ENCODE measurements at places on chromosomes 2 and 18.

DNA sequence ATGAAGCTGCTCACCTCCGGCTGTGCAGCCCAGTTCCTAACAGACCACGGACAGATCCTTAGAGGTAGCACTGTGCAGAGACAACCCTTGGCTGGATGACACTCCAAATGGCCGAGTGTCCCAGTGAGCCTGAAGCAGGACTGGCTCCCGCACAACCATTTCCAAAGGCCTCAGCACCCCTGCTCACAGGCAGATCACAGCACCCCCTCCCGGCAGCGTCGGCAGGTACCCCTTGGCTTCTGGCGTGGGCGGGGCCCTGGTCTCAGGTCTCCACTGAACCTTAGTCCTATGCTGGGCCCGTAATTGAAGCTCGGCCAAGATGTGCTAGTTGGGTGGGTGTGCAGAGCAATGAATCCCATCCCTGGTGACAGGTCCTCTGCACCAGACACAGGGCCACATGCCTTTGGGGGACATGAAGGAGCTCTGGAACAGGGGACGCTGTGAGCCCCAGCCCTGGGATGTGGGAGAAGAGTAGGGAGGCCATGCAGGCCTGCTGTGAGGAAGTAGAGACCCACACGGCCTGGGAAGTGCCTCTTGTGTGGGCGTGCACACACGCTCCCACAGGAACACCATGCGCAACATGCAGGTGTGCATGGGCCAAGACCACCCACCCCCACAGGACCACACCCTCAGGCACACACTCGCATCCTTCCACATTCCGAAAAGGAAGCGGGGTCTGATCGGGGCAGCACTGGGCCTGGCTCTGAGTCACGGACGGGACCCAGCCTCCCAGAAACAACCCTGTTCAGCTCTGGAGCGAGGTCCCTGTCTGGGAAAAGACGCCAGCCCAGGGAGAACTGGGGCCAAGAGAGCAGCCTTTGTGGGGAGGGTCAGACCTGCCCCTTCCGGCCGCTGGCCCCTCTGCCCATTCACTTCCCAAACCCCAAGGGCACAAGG is 2.8 kb downstream of the DUSP2 start:
- DNase-seq = no peak

GRCh38 chr2:74010087-74010541 is 25.4 kb downstream of the TET3 start:
- DNase-seq = peak; percentile 59

DNA sequence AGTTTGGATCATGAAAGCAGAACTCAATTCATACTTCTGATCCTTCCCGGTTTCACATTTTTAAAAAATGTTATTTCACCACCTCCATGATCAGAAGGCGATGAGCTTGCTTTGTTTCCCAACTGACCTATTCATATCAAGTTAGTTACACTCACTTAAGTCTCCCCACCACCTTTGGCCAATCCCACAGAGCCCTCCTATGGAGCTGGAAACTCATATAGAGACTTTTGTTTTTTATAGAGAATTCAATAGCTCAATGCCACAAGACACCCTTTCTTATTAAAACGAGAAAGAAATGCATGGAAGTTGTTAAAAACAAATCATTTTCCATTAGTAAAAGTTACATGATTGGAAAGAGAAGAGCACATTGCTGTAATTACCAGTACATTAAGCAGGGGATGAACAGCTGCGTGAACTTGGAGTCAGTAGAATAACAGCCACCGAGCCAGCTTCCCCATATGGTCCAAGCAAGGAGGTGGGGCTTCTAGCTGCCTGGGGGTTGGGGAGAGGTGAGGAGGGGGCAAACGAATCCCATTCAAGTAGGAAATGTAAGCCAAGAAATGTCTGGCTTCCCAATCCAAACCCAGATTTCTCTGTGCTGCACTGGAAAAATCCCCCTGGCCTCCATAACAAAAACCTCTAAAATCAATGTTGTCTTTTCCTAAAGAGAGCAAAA is 614.5 kb downstream of the IRS1 start:
- no peak for DNase-seq

GRCh38 chr2:17337507-17337906 is 180.7 kb downstream of the RAD51AP2 start:
- no peak for DNase-seq

DNA sequence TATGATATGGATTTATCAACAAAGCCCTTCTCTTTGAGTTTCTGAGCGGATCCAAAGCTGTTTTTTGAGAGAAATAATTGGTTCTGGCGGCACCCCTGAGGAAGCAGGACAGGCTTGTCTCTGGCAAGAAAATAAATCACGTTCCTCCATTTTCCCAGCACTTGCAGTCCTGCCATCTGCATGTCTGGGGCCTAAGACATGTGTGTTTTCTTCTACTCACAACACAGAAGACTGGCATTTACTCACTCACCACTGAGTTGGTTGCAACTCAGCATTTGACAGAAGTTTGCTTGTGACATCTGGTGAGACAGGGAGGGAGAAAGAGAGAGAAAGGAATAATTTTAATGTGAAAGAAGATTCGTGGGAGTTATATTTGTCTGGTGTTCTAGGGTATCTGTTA is 37.0 kb upstream of the YES1 start:
- no peak for DNase-seq

- DNase-seq = no peak
Observed at GRCh38 chr2:219353129-219353528, 20.6 kb upstream of the RESP18 start.

GRCh38 chr18:10317864-10318690 is 136.4 kb upstream of the APCDD1 start:
- DNase-seq = no peak

- no peak for DNase-seq
Observed at GRCh38 chr2:154392256-154392655, 306.2 kb upstream of the KCNJ3 start.

GRCh38 chr2:37969731-37970130 is 44.6 kb downstream of the RMDN2 start:
- DNase-seq = no peak

DNA sequence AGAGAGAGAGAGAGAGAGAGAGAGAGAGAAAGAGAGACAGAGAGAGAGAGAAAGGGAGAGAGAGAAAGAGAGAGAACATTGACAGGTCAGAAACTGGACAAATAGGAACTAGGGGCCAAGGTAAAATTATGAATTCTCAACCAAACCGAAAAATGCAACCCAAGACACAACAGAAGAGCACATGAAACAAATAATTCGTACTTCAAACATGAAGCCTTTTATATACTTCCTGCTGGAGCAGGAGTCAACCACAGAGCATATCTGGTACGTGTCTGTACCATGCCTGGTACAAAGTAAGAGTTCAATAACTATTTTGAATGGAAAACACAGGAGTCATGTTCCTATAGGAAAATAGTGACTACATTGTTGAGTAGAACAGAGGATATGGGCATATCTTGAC is 6.5 kb upstream of the VPS54 start:
- DNase-seq = no peak

- DNase-seq = peak; percentile 92
Observed at GRCh38 chr2:237512774-237513466, 25.9 kb downstream of the MLPH start.

GRCh38 chr18:63888470-63889190 is 1.1 kb downstream of the SERPINB2 start:
- DNase-seq = no peak

DNA sequence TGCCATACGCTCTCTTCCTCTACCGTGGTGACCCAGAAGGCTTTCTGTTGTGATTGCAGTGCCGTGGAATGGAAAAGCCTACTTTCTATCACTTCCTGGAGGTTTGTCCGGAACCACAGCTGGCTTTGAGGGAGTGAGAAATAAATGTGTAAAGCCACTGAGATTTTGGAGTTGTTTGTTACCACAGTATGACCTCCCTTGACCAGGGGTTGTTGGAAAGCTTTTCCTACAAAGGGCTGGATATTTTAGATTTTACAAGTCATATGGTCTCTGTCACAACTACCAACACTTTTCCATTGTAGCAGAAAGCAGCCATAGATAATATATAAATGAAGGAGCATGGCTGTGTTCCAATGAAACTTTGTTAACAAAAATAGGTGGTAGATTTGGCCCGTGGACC is 70.3 kb downstream of the VAPA start:
- no peak for DNase-seq

- no peak for DNase-seq
Observed at GRCh38 chr18:55900380-55900779, 312.4 kb upstream of the TCF4 start.

GRCh38 chr2:200300065-200300464 is 6.4 kb upstream of the SPATS2L start:
- no peak for DNase-seq

DNA sequence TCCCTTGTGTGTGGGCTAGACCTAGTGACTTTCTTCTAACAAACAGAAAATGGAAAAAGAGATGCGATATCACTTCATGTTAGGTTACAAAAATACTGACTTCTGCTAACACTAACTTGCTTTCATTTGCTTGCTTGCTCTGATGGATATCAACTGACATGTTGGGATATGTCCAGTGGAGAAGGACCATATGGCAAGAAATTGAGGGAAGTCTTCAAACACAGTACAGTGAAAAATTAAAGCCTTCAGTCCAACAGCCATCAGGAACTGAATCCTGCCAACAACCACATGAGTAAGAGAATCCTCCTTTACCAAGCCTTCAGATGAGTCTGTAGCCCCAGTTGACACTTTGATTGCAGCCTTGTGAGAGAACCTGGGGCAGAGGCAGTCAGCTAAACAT is 143.9 kb downstream of the MAIP1 start:
- DNase-seq = no peak

DNA sequence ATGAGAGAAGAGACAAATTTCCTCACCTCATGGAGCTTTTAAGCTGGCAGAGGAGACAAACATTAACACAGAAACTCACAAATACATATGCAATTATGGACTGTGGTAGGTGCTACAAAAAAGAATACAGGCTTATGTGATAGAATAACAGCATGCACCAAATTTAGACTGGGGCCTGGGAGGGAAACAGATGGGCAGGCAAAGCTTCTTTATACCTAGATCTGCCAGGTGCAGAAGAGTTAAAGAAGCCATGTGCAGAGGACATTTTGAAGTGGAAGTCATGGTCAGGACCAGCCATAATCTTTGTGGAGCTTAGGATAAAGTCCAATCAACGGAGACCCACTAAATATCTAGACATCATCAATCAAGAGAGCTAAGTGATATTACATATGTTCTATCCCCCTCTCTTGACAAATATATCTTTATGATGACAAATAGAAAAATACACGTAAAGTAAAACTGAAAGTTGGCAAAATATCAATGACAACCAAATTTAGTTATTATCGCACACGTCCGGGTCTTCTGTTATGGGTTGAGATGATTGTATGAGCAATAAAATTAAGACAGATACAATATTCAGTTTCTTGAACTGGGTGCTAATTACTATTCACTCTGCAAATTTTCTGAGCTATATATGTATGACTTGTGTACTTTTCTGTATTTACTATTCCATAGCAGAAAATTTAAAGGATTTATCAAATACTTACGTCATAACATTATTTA is 44.1 kb downstream of the CD28 start:
- no peak for DNase-seq

DNA sequence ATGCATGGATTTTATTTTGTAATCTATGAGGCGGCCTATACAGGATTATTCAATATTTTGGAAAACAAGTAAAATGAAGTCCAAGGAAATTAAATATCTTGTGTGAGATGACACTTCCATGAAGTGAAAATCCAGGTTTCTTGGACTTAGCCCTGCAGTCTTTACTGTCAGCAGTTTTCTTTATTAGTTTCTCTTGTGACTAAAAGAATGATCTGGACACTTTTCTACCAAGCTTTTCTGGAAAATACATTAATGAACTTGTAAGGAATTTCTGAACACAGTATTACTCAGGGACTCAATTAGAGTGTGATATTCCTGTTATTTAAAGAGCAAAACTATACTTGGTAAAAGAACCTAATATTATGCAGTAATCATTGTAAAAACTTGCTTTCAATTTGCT is 610.4 kb upstream of the SLC8A1 start:
- DNase-seq = no peak

GRCh38 chr2:209368406-209368805 is 55.4 kb upstream of the MAP2 start:
- DNase-seq = no peak

DNA sequence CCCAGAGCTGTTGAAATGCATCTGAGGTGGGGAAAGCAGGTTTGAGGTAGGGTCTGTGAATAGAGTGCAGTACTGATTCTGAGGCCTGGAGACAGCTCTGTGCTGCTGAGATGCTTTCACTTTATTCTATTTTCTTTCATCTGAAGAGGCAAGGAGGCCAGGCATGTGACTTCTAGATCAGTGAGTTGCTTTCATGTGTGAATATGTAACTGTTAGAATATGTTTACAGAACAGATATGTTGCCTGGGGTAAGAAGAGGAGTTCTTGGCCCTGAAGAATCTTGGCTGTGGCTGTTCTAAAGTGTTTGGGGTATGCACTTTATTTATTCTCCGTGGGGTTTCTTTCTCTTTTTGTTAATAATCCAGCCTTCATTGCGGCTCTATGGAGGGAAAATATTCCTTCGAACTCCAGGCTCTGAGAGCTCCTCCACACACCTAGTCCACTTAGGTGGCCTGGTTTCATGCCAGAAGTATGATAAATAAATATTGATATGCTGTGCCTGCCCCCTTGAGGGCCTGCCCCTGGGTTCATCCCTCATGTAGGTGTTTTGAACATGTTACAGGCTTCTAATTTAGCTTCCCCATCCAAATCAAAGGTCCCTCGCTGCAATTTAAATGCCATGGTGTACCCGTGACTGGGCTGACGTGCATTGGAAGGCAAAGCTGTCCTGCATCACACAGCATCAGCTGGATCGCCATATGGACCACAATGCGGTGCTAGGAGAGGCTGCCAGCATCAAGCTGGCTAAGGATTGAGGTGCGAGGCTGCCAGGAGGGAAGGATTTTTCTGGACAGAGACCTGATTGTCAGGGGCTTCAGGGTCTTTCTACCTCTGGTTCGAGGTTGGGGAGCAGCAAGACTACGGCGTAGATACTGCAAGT is 102.9 kb downstream of the PRKCE start:
- no peak for DNase-seq

GRCh38 chr2:240875228-240876034 is 6.8 kb downstream of the AGXT start:
- DNase-seq = no peak

DNA sequence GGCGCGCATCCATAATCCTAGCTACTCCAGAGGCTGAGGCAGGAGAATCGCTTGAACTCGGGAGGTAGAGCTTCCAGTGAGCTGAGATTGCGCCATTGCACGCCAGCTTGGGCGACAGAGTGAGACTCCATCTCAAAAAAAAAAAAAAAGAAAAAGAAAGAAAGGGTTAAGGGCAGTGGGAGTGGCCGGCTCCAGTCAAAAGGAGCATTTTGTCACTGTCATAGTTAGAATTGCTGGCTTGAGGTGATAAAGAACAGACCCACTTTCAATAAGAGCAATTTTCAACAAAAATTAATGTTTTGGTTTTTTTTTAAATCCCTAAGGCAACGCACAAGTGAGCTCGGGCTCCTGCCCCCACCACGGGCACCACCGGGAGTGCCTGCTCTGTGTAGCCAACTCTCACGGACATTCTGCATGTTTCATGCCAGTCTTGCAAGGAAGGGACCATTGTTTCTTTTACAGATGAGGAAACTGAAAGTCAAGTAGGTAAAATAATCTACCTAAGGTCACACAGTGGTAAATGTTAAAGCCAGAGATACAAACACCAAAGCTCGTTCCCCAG is 8.5 kb downstream of the CIB4 start:
- DNase-seq = no peak

Data from iPS-NIHi11 (cell line).